ENCODE measurements at places on chromosomes 1 and 21. TPM values are rescaled to one million over a fixed set of nuclear protein-coding genes. Genes with fewer than 3 reads are reported as not detected.

The KRTAP11-1 gene
- total RNA-seq: 0.68 TPM

The EDARADD gene
- total RNA-seq: 12.8 TPM

- DNase-seq: no peak
- H3K4me3 ChIP-seq: no peak overlapping the region
- no peaks in the 10 kb centered on the region for H3K27me3 ChIP-seq
- H3K36me3 ChIP-seq: no peaks in the 10 kb centered on the region
- H3K4me1 ChIP-seq: peaks cover 14% of the 10 kb centered on the region
Measured at GRCh38 chr1:2300004-2300771, 72.1 kb downstream of the SKI start.

- H3K27ac ChIP-seq: no peak overlapping the region
- no peaks in the 10 kb centered on the region for H3K27me3 ChIP-seq
- no peaks in the 10 kb centered on the region for H3K36me3 ChIP-seq
- H3K4me1 ChIP-seq: no peaks in the 10 kb centered on the region
- H3K4me3 ChIP-seq: no peak overlapping the region
Measured at GRCh38 chr1:52976183-52977035, 49.3 kb downstream of the SCP2 start.

- H3K27ac ChIP-seq: peak overlapping the region; percentile 90
- H3K4me1 ChIP-seq: peaks cover 12% of the 10 kb centered on the region
- DNase-seq: no peak
- H3K27me3 ChIP-seq: no peaks in the 10 kb centered on the region
- no peak overlapping the region for H3K4me3 ChIP-seq
- no peaks in the 10 kb centered on the region for H3K36me3 ChIP-seq
Measured at GRCh38 chr1:19460535-19461219, 24.7 kb downstream of the CAPZB start.
